Stimulated activated CD4-positive, alpha-beta T cell treated with anti-CD3 and anti-CD28 coated beads, Interleukin-2, amount 100 ng/mL, for 24 hours (primary cell): ENCODE measurements at places on chromosomes 5 and 9.

DNA sequence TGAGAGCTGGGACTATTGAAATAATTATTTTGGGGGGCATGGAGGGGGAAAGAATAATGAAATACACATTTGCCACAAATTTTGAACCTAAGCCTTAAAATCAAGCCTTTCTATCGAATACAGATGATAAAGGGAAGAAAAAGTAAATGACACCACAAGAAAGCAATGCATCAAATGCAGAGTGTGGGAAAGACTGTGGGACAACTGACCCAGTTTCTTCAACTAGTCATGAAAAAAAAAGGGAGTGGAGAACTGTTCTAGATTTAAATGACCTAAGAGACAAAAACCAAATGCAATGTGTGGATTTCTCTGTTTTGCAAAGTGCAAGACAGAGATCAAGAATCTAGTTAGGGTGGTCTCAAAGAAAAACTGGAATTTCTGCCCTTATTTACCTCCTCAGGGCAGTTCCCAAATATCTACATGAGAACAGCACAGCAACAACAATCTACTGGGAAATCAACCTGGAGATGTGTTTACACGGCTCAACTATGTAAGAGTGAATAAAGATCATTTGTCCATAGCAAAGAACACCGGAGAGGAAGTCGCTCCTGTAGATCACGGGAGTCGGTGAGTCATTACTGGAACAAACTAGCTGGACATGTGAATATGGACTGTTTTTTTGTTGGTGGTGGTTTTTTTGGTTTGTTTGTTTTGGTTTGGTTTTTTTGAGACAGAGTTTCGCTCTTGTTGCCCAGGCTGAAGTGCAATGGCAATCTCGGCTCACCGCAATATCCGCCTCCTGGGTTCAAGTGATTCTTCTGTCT is 145.9 kb downstream of the DROSHA start:
- DNase-seq, result no peak

GRCh38 chr5:26700759-26701384 is 337.5 kb downstream of the CDH9 start:
- DNase-seq, result no peak

DNA sequence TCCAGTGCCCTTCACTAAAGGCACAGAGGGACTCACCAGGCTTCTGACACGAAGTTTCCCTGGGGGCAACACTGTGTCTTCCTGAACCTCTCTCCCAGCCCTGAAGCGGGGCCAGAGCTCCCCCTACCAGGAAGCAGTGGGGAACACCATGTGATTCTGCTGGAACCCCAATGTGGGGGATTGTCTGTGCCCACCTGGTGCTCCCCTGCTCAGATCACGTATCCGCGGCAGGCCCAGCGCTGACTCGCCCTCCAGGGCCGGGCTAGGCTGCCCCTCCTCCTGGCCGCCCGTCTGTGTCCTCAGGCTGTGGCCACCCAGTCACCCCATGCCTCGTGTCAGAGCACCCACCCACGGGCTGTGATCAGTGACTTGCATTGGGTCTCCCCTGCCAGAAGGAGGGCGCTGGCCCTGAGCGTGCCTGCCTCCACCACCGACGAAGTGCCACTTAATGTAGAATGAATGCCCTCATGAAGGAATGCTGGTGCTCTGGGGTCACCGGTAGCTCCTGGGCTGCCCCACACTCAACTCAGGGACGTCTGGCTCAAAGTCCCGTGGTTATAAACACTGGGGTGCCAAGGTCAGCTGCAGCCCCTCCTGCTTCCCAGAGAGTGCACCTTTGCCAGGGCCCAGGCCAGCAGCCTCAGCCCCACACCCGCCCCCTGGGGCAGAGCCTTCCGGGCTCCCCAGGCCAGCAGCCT is 22.1 kb downstream of the SARDH start:
- peak; percentile 32 for DNase-seq

DNA sequence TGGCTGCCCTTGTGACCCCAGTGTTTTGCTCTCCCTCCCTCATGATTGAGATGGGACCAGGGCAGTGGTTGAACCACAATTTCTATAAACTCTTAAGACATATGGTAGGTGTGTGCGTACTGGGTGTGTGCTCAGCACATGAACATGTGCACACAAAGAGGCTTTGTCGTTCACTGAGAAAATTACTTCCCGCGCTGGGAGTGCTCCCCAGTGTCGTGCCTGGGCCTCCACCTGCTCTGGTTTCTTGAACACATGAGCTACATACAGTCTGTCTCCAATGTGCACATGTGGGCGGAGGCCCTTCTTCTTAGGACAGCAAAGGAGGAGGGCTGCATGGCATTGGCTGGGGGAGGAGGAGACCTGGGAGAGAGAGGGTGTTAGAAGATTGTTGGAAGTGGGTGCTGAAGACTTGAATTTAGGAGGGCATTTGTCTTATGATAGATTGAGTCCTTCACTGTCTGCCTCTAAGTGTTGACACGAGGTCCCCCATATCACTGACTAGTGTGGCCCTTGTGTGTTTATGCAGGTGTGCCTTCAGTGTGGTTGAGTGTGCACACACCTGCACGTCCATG is 170.0 kb downstream of the CACNA1B start:
- DNase-seq, result no peak

- DNase-seq, result no peak
Measured at GRCh38 chr5:7225826-7226225, 170.1 kb upstream of the ADCY2 start.

DNA sequence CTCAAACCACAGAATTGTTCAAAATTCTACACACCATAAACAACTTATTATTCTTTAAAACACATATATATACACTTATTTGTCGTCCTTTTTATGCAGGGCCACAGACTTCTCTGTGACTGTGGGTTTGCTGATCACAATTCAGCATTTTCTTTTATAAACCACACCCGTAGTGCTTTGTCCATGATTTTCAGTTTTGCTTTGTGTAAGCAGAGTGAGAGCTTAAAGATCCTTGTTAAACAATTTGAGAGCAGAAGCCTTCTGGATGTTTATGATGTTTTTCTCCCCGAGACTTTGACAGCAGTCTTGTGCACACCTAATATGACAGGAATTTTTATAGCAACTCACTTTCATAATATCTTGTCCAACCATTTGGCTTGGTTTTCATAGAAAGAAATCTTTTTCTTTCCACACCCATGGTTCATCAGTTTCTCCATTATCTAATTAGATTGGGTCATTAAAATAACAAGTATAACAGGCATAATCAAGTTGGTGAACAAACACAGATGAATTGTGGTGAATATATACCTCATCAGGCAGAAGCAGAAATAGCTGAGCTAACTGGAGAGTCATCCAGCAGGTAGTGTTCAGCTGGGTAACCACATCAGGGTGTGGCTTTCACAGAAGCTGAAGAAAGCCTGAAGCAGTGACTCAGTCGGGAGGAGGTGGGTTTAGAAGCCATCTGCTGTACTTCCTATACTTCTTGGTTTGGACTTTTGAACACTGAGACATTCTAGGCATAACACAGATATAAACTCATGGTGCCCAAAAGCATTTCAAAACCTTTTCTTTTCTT is 232.8 kb downstream of the DOCK8 start:
- peak; percentile 41 for DNase-seq

GRCh38 chr5:149841851-149842793 is 102.5 kb downstream of the PDE6A start:
- DNase-seq, result no peak

- no peak for DNase-seq
Measured at GRCh38 chr9:35827486-35827885, 1.0 kb downstream of the FAM221B start.

DNA sequence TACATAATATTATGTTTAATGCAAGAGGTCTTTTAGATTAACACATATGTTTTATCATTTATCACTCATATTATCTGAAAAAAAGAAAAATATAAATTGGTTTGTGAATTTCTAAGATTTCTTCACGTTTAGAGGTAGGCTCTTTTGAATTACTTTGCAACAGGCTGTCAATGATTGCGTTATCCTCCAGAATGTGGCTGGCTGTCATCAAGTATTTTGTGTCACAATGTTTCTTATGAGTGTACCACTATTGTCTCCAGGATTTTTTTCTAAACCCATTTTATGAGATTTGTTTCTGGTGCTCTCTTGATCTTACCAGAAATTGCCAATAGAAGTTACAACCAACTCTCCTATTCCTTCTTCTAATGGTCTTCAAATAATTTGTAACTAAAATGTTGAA is 307.9 kb downstream of the DMAC1 start:
- no peak for DNase-seq

DNA sequence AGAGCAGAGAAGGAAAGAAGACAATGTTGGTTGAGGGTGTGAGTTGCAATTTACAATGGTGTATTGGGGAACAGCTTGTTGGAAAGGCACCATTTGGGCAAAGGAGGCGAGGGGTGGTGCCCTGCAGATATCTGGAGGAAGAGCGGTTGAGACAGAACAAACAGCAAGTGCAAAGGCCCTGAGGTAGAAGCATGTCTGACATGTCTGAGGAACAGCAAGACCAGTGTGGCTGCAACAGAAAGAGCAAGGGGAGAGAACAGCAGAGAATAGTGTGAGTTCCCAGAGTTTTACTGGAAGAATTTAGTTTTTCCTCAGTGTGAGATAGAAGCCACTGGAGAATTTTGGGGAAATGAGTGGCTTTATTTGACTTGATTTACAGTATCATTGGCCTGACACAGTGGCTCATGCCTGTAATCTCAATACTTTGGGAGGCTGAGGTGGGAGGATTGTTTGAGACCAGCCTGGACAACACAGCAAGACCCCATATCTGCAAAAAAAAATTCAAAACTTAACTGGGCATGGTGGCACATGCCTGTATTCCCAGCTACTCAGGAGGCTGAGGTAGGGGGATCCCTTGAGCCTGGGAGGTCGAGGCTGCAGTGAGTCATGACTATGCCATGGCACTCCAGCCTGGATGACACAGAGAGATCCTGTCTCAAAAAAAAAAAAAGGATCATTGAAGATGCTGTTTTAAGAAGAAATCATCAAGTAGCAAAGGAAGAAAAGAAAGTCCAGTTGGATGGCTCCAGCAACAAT is 13.6 kb downstream of the CMBL start:
- DNase-seq, result no peak

- DNase-seq, result no peak
Measured at GRCh38 chr5:54520438-54520846, 2.9 kb downstream of the SNX18 start.

- no peak for DNase-seq
Measured at GRCh38 chr9:74493512-74493911, 3.6 kb upstream of the RORB start.

- DNase-seq, result no peak
Measured at GRCh38 chr9:16551692-16552091, 318.8 kb downstream of the BNC2 start.
